CD4-positive, alpha-beta T cell treated with Interleukin-21 for 1 hour (primary cell): ENCODE measurements at places on chromosomes 16 and 17.

DNA sequence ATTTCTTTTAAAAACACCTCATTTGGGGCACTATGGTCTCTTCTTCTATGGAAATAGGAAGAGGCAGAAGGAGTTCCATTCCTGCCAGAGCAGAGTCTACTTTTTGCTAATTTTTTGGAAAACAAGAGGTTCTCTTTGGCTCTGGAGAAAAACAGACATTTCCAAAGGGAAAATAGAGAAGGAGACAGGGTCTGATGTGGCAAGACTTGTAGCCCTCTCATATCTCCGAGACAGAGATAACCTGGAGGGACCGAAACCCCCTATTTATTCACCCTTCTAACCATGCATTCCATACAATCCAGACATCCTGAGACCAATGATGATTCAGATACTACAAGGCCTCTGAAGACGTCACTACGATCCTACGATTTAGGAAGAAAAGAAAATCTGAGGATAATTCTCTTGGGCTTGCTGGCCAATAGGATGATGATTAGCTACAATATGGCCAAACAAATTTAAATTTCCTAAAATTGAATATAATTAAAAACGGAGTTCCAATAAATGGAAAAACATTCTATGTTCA lies 70.2 kb downstream of the HIC1 start:
- no peak for DNase-seq

DNA sequence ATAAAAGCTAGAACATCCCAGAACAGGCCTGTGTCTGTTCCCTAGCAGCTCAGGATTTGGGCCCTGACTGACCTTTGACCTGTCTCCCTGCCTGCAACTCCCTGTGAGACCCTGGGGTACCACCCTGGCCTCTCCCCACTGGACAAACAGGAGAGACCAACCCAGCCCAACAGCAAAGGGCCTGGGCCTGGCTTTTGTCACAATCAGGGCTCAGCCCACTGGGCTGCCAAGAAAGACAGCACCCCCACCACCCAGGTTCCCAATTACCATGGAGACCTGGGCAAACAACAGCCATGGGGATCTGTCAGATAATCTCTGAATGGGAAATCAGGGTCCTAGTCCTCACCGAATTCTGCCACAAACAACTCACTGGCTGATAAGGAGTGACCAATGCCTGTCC lies 11.1 kb downstream of the PLLP start:
- no peak for DNase-seq

GRCh38 chr17:3528403-3528851 lies 29.2 kb downstream of the TRPV3 start:
- no peak for DNase-seq

DNA sequence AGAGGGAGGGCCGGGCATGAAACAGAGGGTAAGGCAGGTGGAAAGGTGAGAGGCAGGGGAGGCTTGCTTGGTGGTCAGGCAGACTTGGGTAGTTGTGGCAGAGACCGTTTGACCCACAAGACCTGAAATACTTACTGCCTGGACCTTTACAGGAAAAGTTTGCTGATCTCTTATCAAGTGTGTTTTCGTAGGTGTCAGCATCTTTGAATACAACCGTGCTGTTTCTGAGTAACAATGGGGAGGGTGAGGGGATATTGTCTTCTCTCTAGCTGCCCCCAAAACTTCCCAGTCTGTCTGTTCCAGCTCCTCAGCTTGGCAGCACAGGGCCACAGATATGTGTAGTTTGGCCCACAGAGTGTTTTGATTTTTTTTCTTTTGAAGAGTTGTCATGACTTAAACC lies 212.5 kb upstream of the MPHOSPH6 start:
- DNase-seq, result no peak

- DNase-seq, result peak; percentile 55
These were observed 27.4 kb upstream of the TNS4 start for GRCh38 chr17:40528692-40529417.

DNA sequence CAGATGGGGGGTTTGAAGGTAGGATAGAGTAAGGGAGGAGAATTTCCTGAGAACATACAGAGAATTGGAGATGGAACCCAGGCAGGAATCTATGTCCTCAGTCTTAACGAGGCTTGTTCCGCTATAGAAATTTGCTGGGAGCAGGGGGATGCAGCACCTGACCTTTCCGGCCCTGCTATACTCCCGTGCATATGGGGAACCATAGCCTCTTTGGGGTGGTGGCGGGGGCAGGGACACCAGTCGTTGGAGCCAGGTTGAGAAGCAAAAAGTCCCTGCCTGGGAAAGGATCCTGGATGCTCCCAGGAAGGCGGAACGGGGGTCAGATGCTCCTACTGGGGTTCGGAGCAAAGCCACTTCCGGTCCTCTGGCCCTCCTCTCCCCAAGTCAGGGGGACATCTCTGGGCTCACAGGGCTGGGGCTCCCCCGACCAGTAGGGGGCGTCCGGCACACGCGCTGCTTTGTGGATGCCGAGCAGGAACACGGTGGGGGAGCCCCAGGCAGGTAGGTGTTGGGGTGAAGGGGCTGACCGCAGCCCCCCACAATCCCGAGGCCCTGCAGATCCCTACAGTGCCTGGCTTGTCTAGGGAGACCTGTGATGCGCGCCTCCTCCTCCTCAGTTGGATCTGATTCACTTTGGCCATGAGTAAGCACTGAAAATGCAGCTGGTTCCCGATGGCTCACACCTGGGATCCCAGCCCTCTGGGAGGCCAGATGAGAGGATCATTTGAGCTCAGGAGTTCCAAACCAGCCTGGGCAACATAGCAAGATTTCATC lies 15.5 kb upstream of the TFAP4 start:
- peak; percentile 82 for DNase-seq

- no peak for DNase-seq
These were observed 127.1 kb upstream of the HS3ST3A1 start for GRCh38 chr17:13728781-13729180.

DNA sequence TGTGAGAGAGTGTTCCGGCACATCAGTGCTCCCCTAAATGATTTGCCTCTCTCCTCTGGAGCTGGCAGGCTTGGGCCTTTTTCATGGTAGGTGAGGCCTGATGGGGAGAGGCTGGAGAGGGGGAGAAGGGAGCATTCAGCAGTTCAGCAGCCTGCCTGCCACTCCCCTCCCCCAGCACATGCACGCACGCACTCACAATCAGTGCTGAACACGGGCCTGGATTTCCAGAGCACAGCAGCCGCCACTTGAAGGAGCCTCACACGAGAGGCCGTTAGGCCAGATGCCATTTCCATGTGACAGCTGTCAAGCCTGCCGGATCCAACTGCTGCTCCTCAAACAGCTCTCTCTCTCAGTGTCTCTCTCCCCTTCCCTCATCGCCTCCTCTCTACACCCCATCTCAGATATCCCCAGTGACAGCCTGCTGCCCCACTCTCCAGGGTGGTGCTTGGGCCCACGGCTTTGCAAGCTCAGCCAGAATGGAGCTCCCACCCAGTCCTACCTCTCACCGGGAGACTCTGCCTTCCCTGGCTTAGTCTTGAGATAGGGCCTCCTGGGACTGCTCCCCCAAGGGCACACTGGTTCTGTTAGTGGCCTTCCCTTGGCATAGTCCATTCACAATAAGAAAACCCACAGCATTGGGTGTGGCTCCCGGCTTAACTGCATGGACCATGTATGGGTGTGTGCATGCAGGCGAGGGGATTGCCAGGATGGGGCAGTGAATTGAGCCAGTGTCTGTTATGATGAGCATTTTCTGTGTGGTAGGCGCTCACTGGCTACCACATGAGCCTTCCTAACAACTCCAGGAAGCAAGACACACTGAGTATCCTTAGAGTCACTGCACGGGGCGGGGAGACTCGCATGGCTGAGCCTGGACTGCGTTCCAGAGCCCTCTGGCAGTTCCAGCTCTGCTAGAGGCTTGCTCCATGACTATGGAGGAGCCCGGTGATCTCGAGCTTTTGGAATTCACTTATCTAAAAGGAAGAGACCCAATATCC lies 226.2 kb downstream of the CCDC182 start:
- no peak for DNase-seq

DNA sequence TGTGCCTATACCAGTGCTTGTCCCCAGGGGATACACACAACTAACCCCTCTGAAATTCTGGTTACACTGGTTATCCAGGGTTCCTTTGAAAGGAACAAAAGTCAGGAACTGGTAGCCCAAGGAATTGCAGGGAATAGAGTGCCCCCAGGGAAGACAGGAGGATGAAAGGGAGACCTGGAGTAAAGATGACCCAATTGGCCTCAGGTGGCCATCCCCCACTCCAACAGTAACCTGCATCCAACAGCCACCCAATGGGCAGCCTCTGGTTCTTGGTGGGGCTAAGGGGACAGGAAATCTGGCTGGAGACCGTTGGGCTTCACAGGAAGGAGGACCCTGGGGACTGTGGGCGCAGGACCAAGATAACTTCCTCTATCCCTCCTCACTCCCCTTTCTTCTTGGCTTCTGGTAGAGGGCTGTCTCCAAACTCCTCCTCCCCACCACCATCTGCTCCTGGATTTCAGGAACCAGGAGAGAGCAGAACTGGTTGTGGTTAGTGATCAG lies 826 bp upstream of the MPO start:
- no peak for DNase-seq

GRCh38 chr17:79748295-79749099 lies 17.8 kb downstream of the ENPP7 start:
- DNase-seq, result no peak

DNA sequence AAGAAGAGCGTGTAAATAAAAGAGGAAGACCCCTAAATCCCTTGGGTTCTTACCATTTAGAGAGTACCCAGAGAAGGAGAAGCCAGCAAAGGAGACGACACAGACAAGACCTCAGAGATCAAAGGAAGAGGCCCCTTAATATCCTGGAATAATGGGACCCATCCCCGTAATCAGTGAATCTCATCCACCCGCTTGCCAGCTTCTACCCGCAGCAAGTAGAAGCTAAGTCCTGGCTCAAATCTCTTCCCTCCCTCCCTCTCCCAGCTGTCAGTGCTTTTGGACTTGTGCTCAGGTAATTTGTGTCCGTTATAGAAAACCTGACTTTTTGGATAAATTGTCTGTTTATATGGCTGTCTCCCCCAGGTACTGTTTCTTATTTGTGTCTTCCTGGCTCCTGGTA lies 1.9 kb downstream of the LYRM1 start:
- DNase-seq, result no peak

DNA sequence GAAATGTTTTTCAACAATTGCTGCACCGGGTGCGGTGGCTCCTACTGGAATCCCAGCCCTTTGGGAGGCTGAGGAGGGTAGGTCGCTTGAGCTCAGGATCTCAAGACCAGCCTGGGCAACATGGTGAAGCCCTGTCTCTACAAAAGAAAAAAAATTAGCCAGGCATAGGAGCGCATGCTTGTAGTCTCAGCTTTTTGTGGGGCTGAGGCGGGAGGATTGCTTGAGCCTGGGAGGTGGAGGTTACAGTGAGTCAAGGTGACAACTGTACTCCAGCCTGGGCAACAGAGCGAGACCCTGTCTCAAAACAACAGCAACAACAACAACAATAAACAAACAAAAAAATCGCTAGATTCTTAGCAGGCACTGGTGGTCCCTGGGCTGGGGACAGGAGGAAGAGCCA lies 28.5 kb downstream of the IL21R start:
- no peak for DNase-seq

DNA sequence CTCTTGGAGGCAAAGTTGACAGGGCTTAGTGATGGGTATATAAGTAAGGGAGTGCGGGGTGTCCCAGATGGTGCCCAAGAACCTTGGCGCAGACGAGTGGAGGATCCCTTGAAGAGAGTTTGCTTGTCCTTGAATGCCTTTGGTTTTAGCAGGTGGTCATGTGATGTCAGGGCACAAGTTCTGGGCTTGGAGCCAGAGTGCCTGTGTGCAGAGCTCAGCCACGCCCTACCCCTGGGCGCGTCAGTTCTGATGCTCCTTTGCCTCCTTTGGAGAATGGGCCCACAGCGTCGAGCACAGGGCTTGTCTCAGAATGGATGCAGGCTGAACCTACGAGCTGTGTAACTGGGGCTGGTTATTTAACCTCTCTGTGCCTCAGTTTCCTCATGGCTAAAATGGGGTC lies 412.2 kb upstream of the EEF2KMT start:
- no peak for DNase-seq

DNA sequence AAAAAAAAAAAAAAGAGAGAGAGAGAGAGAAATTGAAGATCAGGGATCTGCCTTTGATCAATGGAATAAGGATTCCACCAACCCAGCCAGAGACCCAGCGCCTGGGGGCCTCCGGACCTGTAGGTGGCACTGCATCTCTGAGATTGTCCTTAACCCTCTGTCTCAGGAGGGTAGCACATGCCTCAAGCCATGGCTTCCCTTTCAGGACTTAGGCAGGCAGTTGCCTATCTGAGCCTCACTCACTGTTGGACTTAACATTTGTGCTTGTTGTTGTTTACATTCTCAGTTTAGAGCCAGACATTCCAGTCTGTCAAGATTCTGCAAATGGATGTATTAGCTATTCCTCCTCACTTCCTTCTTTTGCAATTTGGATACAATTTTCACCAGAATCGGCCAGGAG lies 5.1 kb upstream of the SCNN1B start:
- DNase-seq, result no peak

- DNase-seq, result no peak
These were observed 123.7 kb upstream of the AXIN2 start for GRCh38 chr17:65685110-65685509.

DNA sequence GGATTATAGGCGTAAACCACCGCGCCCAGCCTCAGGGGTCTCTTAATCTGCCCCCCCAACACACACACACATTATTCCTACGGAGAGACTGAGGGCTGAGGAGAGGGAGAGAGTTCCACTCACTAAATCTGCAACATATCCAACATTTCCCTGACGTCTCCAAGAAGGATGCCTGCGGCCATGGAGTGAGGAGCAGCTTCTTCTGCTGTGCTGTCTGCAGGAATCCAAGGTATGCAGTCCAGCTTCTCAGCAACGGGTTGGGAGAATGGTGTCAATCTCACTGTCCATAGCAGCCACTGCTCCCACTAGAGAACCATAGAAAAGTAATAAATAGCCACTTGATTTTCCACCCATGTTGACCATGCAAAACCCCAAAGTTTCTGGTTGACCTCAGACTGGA lies 5.1 kb upstream of the PLXDC1 start:
- DNase-seq, result no peak

- peak; percentile 70 for DNase-seq
These were observed at the start of gene CD68 for GRCh38 chr17:7579001-7579833. CD68 (plus strand) TSS chr17:7579638; CDS start chr17:7579678, 40 bp downstream.
